Endothelial cell (in vitro differentiated cells): ENCODE measurements at places on chromosomes 4 and X.

DNA sequence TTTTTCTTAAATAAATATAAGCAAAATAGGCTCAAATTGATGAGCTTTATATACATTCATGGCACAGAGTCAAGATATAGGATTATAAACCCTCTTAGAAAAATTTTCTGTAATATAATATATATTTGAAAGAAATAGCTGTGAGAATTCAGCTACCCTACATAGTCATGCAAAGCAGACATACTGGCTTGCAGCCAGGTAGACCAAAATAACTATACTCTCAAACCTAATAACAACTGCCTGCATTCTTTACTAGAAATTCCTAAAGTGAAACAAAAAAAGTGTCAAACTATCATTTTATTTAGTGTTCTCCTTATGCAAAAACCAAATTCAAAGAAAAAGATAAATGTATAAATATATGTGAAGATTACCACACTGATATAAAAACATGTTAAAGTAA, 1390.2 kb downstream of the C4orf33 start:
- no peaks in the 10 kb centered on the region for H3K36me3 ChIP-seq
- no peak overlapping the region for H3K4me3 ChIP-seq
- no peaks in the 10 kb centered on the region for H3K27me3 ChIP-seq
- no peak for DNase-seq
- H3K4me1 ChIP-seq, result no peaks in the 10 kb centered on the region
- no peak overlapping the region for H3K27ac ChIP-seq

DNA sequence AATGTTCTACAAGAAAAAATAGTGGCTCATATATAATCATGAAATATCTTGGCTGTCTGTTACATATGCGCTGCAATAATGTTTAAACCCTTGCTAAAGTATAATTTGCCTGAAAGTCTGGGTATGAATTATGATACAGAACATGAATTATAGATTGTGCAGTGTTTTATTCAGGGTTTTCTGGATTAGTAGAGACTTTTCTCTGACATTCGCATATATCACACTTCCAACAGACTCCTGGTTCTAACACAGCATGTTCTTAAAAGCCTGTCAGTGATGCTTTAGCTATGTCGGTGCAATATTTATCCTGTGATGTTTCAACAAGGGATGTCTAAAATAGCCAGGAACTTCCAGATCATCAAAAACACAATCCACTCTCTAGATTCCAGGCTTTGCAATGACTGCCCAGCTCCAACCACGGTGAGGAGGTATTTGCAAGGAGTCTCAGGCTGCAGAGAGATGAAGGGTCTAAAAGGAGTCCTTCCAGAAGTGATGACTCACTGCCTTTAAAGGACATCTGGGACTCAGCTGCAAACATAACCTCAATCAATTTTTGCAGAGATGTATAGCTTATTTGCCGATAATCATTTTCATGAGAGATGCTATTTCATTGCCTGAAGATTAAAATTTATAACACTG, 69.4 kb downstream of the RWDD4 start:
- no peaks in the 10 kb centered on the region for H3K36me3 ChIP-seq
- no peak overlapping the region for H3K27ac ChIP-seq
- no peak for DNase-seq
- H3K27me3 ChIP-seq, result no peaks in the 10 kb centered on the region

- no peak for DNase-seq
- no peaks in the 10 kb centered on the region for H3K27me3 ChIP-seq
- H3K27ac ChIP-seq, result no peak overlapping the region
- no peak overlapping the region for H3K4me3 ChIP-seq
- H3K4me1 ChIP-seq, result peaks cover 13% of the 10 kb centered on the region
- no peaks in the 10 kb centered on the region for H3K36me3 ChIP-seq
Observed at GRCh38 chr4:128298146-128298758, 10.6 kb upstream of the PGRMC2 start.

DNA sequence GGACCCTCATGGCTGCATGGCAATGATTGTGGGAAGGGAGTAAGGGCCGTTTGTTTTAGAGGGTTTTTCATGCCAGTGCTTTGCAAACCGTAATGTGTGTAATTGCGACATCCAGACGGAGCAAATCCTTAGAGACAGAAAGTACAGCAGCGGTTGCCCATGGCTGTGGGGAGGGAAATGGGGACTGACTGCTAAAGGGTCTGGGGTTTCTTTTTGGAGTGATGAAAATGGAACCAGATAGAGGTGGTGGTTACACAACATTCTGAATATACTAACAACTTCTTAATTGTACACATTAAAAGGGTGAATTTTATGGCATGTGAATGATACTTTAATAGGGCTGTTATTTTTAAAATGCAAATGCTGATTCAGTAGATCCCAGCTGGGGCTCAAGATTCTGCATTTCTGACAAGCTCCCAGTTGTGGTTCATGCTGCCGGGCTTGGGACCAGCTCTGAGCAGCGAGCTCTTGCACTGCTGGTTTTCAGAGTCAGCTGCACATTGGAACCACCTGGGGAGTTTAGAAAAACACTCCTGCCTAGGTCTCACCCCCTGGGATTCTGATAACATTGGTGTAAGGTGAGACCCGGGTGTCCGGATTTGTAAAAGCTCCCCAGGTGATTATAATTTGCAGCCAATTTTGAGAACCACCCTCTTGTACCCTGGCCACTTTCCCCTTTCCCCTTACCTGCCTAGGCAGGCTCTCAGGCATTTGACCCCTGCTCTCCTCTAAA, 47.7 kb downstream of the PRPS1 start:
- H3K4me1 ChIP-seq, result peaks cover 3% of the 10 kb centered on the region
- H3K36me3 ChIP-seq, result no peaks in the 10 kb centered on the region
- DNase-seq, result no peak
- H3K27ac ChIP-seq, result no peak overlapping the region
- H3K27me3 ChIP-seq, result no peaks in the 10 kb centered on the region

DNA sequence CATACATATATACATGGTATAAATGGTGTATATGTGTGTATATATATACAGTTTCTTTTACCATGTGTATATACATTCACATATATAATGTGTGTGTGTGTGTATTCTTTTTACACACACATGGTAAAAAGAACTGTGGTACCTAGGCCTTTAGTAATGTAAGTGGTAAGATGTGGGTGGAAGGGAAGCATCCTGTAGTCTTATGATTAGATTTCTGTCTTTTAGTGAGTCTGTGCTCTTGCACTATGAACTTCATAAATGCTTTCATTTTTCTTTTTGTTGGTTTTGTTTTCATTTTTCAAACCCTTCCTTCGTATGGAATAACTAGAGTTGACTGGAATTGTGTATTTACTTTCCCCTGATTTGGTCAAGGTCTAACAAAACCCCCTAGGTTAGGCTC, 12.1 kb downstream of the PABPC4L start:
- no peaks in the 10 kb centered on the region for H3K4me1 ChIP-seq
- H3K27me3 ChIP-seq, result no peaks in the 10 kb centered on the region
- H3K4me3 ChIP-seq, result no peak overlapping the region
- no peaks in the 10 kb centered on the region for H3K36me3 ChIP-seq
- H3K27ac ChIP-seq, result no peak overlapping the region

- peaks cover 3% of the 10 kb centered on the region for H3K27me3 ChIP-seq
- H3K36me3 ChIP-seq, result no peaks in the 10 kb centered on the region
- no peak for DNase-seq
Observed at GRCh38 chrX:63735882-63736281, 49.1 kb downstream of the ARHGEF9 start.
